ENCODE measurements at places on chromosomes 16 and 17.

GRCh38 chr16:50528820-50529219, 19.4 kb upstream of the NKD1 start:
- no peak for DNase-seq

DNA sequence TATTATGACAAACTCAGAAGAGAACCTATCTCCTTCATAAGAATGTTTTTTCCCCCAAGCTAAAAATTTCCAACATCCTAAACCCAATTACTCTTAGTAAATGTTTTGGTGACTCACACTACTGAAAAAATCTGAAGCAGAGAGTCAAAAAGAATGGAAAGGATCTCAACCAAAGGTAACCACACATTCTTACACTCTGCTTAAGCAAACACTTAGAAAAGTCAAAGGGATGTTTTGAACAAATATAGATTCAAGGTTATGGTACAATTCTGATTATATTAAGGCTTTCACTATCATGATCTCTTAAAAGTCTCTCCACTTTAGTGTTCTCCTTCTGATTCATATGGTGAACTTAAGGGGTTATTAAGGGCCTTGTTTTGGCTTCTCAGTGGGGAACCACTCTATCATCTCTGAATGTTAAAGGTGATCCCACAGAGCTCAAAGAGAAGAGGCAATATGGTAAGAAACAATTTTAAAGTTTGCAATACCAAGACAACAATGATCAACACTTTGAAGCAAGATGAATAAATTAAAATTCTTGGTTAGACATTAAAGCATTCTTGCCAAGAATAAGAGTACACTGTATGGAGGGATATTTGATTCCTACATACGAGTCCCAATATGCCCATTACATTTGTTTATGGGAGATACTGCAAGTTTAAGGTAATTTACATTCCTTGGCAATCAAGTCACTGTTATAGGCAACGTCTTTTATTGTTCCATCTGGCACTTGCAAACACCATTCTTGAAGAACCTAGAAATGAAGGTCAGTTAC, 69.2 kb downstream of the CDC27 start:
- no peak for DNase-seq

DNA sequence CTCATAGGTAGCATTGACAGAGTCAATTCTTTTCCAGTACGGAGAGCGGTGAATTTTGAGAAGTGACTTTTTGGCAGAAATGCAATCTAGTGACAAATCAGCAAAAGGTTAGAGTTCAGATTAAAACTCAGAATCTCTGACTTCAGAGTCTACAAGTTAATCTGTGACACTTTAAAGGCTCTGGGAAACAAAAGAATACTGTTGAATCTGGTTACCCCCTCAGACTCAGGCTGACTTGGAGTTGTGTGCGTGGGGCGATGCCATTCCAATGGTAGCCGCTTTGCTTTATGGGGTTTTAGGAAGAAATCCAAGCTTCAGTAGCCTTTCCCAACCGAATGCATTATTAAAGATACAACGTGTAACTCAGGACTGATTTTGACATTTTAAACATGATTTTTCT, 118.2 kb downstream of the CDH13 start:
- no peak for DNase-seq

DNA sequence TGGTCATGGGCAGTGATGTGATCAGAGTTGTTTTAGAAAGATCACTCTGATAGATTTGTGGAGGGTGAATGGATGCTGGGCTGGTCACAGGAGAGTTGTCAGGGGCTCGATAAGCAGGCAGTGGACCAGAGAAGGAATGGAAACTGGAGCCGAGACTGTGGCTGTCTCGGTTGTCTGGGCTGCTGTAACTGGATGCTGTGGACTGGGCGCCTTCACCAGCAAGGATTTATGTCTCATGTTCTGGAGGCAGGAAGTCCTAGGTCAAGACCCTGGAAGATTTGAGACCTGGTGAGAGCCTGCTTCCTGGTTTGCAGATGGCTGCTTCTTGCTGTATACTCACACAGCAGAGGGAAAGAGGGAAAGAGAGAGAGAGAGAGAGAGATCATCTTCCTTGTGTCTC, 203.6 kb downstream of the HS3ST4 start:
- DNase-seq: no peak
